ENCODE measurements at places on chromosomes 4 and X. TPM values are rescaled to one million over a fixed set of nuclear protein-coding genes. Genes with fewer than 3 reads are reported as not detected.

Gene TEX13D
- total RNA-seq: not detected

Gene H2BW2
- not detected for total RNA-seq

Gene PAGE1
- not detected for total RNA-seq

Gene KIT
- total RNA-seq: 3.6 TPM

GRCh38 chrX:41257801-41258200 lies 76.2 kb upstream of the DDX3X start:
- no peak overlapping the region for H3K4me3 ChIP-seq
- no peak for DNase-seq
- peaks cover 1% of the 10 kb centered on the region for H3K4me1 ChIP-seq
- H3K36me3 ChIP-seq: no peaks in the 10 kb centered on the region

- no peaks in the 10 kb centered on the region for H3K27me3 ChIP-seq
- H3K36me3 ChIP-seq: no peaks in the 10 kb centered on the region
- H3K4me1 ChIP-seq: no peaks in the 10 kb centered on the region
- no peak overlapping the region for H3K4me3 ChIP-seq
- no peak for DNase-seq
Measured at GRCh38 chr4:64784125-64784524, 374.9 kb upstream of the TECRL start.

DNA sequence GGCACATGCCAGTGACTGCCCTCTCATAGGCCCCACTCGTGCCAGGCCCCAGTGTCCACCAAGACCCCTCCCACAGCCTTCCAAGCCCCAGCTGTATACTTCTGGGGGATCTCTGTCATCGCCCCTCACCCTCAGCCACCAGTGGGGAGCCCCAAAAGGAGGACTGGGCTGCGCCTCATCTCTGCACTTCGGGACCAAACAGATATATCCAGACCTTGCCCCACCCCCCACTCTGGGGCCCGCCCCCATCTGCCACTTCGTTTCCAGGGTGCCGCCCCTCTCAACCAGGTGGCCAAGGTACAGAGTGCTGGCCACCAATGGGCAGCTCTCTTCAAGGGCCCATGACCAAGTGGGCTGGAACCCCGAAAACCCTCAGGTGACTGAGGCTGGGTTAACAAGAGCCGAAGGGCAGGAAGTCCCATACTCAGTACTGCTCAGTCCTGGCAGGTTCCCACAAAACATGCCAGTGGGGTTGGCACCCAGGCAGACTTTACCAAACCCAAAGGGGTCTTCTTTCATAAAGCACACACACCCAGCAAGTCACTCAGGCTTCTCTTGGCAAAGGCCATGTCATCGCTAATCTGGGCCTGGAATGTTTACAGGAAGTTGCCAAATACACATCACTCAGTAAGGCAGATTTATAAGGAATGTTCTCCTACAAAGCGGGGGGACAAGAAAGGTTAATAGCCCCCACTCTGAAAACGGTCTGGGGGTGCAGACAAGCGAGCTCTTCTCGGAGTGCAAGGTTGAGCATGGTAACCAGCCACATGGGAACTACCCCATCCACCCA lies 4.4 kb downstream of the ZFYVE28 start:
- no peaks in the 10 kb centered on the region for H3K36me3 ChIP-seq
- no peaks in the 10 kb centered on the region for H3K27me3 ChIP-seq
- peak overlapping the region; percentile 93 for H3K27ac ChIP-seq
- H3K4me1 ChIP-seq: peaks cover 21% of the 10 kb centered on the region
- H3K4me3 ChIP-seq: peak overlapping the region; percentile 58

DNA sequence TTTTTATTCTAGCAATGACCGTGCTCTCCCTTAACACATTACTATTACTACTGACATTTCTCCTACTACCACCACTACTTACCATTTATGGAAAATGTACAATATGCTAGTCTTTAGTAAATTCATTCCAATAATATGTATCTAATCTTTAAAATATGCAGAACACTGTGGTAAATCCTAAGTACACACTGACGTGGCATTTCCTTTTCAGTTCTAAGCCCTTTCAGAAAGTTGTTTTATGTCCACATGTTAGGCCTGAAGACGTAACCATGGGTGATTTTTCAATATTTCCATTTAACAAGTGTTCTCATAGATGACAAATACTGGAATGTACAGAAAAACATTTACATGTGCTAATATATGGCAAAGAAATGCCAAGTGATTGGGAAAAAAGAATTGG lies 268.6 kb upstream of the SLIT2 start:
- no peaks in the 10 kb centered on the region for H3K36me3 ChIP-seq
- no peaks in the 10 kb centered on the region for H3K27me3 ChIP-seq
- H3K27ac ChIP-seq: no peak overlapping the region

DNA sequence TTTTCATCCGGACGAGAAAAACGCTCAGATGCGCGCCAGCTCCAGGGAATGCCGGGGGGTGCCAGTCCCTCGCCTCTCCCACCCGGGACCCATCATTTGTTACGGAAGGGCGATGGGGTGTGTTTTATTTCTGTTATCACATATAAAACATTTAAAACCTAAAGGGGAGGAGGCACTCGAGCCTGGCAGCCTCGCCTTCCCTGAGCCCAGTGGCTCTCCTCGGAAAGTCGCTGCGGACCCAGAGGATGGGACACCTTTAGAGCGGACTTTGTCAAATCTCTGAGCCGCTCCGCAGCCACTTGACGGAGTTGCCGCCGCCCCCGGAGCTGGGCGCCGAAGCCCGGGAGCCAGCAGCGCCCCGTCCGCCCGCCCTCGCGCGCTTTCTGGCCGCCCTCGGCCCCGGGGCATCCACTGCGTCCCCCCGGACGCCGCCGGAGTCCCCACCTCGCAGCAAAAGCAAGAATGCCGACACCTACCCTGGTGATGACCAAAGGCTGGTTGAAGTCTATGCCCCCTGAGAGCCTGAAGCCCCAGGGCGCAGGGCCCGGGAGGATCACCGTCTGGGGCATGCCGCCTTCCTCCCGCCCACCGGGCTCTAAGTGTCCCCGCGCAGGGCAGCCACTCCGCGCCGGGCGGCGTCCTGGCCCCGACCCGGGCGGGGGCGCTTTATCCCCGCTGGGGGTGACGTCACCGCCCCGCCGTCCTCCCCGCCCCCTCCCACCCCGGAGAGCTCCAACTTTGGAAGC lies at the start of gene PDLIM3:
Gene PDLIM3, minus strand, starts transcription at position 642 of the 746 bp plus-strand sequence. Its CDS starts 73 bp downstream, at position 569.
- H3K27ac ChIP-seq: no peak within 1 kb of the TSS
- no peaks in the 10 kb centered on the region for H3K36me3 ChIP-seq
- H3K4me3 ChIP-seq: no peak within 1 kb of the TSS
- peaks cover 22% of the 10 kb centered on the region for H3K27me3 ChIP-seq
- DNase-seq: no peak

DNA sequence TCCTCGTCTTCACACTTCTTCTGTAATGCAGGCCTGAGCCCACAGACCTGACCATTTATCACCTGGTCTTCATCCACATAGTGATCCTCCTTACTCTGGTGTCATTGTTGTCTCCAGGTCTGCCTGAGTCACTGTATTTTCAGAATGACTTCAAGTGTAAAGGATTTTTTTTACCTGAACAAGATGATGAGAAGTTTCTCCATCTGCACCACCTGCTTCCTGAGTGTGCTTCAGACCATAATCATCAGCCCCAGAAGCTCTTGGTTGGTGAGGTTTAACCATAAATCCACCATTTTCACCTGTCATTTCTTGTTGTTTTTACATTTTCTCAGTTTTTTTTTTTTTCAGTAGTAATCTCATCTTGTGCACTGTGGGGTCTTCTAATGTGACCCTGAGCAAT lies 39.0 kb downstream of the WDR13 start:
- no peak overlapping the region for H3K4me3 ChIP-seq
- H3K27ac ChIP-seq: no peak overlapping the region
- H3K27me3 ChIP-seq: no peaks in the 10 kb centered on the region
- H3K36me3 ChIP-seq: no peaks in the 10 kb centered on the region
- no peak for DNase-seq

GRCh38 chrX:32280921-32281320 lies 930.4 kb downstream of the DMD start:
- no peaks in the 10 kb centered on the region for H3K36me3 ChIP-seq
- no peaks in the 10 kb centered on the region for H3K4me1 ChIP-seq
- H3K27ac ChIP-seq: no peak overlapping the region

DNA sequence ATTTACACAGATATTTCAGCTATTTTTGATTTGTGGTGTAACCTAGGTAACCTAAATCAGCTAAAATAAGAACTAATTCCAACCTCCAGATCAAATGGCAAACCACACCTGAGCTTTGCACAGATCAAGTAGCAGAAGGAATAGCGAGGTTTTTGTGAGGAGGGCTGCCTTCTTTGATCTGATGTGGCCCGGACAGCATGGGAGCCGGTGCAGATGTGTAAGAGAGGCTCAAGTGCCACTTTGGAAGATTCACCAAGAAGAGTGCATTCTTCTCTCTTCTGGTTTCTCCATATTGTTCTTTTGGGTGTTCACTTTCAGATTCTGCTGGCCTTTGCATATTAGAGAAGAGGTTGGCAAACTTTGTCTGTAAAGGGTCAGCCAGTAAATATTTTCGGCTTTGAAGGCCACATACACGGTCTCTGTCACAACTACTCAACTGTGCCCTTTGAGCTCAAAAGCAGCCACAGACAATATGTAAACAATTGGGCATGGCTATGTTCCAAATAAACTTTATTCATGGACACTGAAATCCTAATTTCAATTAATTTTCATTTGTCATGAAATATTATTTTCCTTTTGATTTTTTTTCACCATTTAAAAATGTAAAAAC lies 78.9 kb upstream of the FAM9C start:
- DNase-seq: no peak
- peak overlapping the region; percentile 80 for H3K27ac ChIP-seq
- no peaks in the 10 kb centered on the region for H3K36me3 ChIP-seq

DNA sequence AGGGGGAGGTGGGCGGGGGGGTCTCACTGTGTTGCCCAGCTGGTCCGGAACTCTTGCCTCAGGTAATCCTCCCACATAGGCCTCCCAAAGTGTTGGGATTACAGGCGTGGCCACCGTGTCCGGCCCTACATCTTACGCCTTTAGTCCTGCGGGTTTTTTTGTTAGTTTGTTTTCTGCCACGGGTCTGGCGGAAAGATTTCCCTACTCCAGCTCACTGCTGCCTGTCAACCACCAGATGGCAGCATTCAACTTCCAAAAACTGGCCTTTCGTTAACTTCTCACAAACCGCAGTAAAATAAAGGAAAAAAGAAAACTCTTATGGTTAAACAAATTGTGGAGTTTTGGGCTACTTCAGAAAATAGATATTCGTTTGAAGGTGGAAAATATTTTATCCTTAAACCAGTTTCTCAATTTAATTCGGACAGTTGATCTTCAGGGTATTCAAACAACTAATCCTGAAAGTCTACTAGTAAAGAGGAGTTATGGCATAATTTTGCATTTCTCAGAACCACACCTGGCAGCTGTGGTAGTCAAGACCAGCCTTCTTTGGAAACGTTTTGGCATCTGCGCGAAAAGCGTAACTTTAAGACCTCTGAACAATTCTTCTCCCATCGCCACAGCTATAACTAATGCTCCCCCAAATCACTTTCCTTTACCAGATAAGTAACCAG lies 41.1 kb downstream of the LUZP4 start:
- no peaks in the 10 kb centered on the region for H3K36me3 ChIP-seq
- H3K27ac ChIP-seq: no peak overlapping the region
- H3K4me3 ChIP-seq: no peak overlapping the region
- H3K27me3 ChIP-seq: no peaks in the 10 kb centered on the region
- no peaks in the 10 kb centered on the region for H3K4me1 ChIP-seq

- no peaks in the 10 kb centered on the region for H3K4me1 ChIP-seq
- no peaks in the 10 kb centered on the region for H3K36me3 ChIP-seq
- no peak overlapping the region for H3K27ac ChIP-seq
- no peaks in the 10 kb centered on the region for H3K27me3 ChIP-seq
Measured at GRCh38 chr4:4619821-4620220, 78.0 kb upstream of the STX18 start.

GRCh38 chr4:169968999-169969398 lies 57.2 kb downstream of the MFAP3L start:
- no peak for DNase-seq
- no peaks in the 10 kb centered on the region for H3K4me1 ChIP-seq
- H3K27me3 ChIP-seq: no peaks in the 10 kb centered on the region
- no peaks in the 10 kb centered on the region for H3K36me3 ChIP-seq

- H3K36me3 ChIP-seq: no peaks in the 10 kb centered on the region
- DNase-seq: no peak
- no peak overlapping the region for H3K27ac ChIP-seq
Measured at GRCh38 chr4:182507805-182508204, 264.6 kb downstream of the TENM3 start.

GRCh38 chr4:129077326-129077725 lies 16.0 kb downstream of the SCLT1 start:
- H3K27ac ChIP-seq: no peak overlapping the region
- H3K36me3 ChIP-seq: peaks cover 3% of the 10 kb centered on the region
- H3K4me1 ChIP-seq: no peaks in the 10 kb centered on the region

DNA sequence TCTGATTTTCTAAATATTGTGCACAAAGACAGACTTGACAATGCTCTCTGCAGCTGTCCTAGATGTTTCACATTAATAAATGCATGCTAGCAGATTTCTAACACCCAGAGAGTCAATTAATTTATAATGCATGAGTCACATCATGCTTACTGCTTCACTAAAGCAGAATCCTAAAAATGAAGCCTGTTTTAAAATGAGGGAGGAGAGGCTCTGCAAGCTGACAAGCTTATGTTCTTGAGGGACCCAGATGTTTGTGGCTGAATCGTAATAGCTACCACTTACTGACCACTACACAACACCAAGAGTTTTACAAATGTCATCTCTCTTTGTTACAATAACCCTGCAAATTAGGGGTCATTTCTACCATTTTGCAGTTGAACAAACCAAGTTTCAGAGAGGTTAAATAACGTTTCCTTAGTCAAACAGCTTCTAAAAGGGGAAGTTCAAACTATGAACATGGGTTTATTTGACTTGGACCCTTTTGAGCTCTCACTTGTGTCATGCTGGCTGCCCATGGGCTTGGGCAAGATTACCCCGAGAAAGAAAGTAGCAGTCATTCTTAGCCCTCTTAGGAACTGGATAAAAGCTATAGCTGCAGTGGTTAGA lies 262.7 kb upstream of the ETNPPL start:
- no peaks in the 10 kb centered on the region for H3K27me3 ChIP-seq
- no peaks in the 10 kb centered on the region for H3K4me1 ChIP-seq
- DNase-seq: no peak
- H3K4me3 ChIP-seq: no peak overlapping the region
- H3K36me3 ChIP-seq: no peaks in the 10 kb centered on the region

DNA sequence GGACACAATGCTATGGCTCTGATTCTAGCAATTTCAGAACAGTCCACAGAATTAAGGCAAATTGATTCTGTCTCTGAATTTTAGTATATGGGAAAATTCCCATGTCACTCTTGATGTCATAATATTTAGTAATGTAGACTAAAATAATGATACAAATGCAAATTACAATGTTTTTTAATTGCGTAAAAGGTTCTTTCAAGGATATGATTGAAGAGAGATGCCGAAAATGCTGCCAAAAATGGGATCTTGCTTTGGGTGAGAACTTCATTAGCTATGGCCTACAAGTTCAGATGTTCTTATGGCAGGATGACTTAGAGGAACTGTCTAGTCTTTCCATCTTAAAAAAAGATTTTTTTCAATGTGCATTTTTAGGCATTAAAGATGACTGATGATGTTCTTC lies 170.6 kb downstream of the TMA16 start:
- H3K36me3 ChIP-seq: no peaks in the 10 kb centered on the region
- H3K4me1 ChIP-seq: peaks cover 7% of the 10 kb centered on the region
- no peaks in the 10 kb centered on the region for H3K27me3 ChIP-seq
- no peak overlapping the region for H3K4me3 ChIP-seq
- no peak overlapping the region for H3K27ac ChIP-seq
